ENCODE measurements at places on chromosomes 3 and 15.

GRCh38 chr15:46617507-46617906 is 982.7 kb downstream of the SQOR start:
- no peak for DNase-seq

- DNase-seq, result no peak
Observed at GRCh38 chr3:16359331-16359730, 94.3 kb downstream of the OXNAD1 start.

DNA sequence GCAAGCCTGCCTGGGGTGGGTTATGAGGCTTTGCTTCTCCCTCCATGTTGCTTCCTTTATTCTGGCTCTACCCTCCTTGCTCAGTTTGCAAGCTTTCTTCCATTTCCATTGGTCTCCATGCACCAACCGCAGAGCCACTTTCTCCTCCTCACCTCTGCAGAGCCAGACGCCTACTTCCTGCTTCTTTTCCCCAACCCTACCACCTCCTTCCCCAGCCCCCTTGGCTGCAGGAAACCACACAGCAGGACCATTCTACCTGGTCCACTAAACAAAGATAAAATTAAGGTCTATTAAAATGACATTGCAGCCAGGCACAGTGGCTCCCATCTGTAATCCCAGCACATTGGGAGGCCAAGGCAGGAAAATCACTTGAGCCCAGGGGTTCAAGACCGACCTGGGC is 10.0 kb upstream of the CAV3 start:
- DNase-seq, result no peak

- DNase-seq, result no peak
Observed at GRCh38 chr3:7075117-7075516, 214.2 kb downstream of the GRM7 start.

GRCh38 chr3:101940521-101941317 is 91.4 kb downstream of the NFKBIZ start:
- no peak for DNase-seq

DNA sequence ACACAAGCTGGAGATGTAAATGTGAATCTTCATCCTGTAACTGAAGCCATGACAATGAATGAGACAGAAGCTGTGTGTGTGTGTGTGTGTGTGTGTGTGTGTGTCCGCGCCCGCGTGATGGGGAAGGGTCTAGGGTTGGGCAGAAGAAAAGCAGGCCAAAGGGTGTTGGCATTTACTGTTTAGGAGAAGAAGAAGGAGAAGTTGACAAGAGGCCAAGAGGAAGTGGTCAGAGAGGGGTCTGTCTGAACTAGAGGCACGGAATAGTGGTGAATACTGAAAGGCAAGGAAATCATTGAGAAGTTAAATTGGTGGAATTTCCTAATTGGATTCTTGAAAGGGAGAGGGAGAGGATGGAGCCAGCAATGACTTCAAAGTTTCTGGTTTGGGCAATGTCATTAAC is 5.6 kb upstream of the NCEH1 start:
- DNase-seq, result no peak

- no peak for DNase-seq
Observed at GRCh38 chr3:131505421-131505820, 2.6 kb upstream of the MRPL3 start.

DNA sequence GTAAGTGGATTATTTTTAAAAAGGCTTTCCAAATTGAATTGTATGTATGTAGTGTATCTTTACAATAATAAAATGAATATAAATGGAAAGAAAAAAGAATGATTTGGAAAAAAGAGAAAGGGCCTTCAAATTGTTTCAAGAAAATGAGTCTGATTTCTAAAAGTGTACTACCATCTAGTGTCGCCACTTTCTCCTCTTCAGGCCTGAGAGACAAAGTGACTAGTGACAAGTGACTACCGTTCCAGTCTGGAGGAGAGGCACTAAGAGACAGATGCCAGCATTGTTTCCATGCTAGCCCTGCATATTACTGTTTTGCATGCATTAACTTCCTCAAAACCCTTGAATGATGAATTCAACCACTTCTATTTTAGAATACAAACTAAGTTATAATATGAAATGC is 39.3 kb downstream of the P3H2 start:
- no peak for DNase-seq

GRCh38 chr15:99963096-99963825 is 230.0 kb upstream of the LYSMD4 start:
- DNase-seq, result no peak

DNA sequence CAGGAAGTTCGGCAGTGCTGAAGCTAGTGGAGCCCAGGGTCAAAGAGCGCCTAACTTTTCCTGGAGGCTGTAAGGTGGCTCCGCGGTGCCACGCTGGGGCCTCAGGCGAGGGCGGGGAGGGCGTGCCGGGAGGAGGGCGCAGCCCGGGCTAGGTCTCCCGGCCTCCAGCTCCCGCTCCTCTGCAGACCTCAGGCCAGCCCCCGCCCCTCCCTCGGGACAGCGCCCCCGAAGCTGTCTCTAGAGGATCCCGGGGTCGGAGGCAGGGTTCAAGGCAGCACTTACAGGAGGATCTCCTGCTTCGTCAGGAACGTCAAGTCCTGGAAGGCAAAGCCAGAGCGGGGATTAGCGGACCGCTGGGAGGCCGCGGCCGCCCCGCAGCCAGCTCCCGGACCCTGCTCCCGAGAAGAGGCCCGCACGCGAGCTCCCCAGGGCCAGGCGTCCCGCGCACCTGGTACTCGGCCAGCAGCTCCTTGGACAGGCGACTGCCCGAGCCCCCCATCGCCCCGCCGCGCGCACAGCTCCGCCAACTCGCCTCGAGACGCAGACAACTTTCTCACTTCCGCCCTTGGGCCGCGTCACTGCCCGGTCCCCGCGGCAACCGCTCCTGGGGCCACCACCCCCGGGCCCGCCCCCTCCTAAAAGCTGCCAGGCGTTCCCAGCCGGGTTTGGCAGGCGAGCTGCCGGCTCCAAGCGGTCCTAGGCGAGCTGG is at the start of gene CIB1:
CIB1 (minus strand) TSS at position 555 of the 709 bp plus-strand sequence; CDS start at position 499, 56 bp downstream.
- peak; percentile 36 for DNase-seq

- no peak for DNase-seq
Observed at GRCh38 chr3:71873093-71873611, 88.2 kb upstream of the PROK2 start.

GRCh38 chr15:64017082-64017588 is 29.1 kb downstream of the DAPK2 start:
- no peak for DNase-seq

GRCh38 chr3:150515210-150515609 is 31.1 kb downstream of the SERP1 start:
- no peak for DNase-seq

DNA sequence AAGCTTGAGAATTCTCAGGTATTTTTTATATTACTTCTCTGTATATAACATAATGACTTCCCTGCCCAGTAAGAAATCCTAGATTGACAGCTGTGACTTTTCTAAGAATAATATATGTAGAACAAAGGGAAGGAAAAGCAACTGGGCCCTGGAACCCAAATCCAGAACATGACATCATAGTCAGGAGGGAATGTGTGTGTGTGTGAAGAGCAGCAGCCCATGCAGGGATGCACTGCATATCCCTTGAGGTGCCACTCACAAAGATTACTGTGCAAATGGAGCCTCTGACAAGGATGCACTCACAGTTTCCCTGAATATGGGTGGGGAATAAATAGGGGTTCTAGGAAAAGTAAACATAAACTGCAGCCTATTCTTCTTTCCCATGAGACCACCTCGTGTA is 279.5 kb downstream of the NEK10 start:
- DNase-seq, result no peak

GRCh38 chr15:97899981-97900380 is 60.5 kb upstream of the ARRDC4 start:
- DNase-seq, result no peak

DNA sequence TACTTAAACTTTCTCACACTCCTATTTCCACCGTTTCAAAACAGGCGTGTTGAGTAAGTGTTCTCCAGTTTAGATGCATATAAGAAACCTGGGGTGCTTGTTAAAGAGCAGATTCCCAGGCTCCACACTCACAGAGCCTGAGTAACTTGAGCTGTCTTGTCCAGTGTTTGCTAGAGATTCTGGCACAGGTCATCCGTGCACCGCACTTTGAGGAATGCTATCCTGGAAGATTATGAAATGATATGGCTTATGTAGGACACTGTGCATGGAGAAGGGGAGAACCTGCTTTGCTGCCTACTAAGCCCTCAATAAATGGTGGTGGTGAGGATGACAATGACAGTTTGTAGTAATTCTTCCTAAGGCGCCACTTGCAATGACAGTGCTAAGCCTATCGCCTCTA is 273.7 kb downstream of the PDZRN3 start:
- no peak for DNase-seq

- no peak for DNase-seq
Observed at GRCh38 chr3:47432673-47433072, 43.1 kb downstream of the SCAP start.

GRCh38 chr3:41296556-41296955 is 97.3 kb downstream of the CTNNB1 start:
- DNase-seq, result no peak

DNA sequence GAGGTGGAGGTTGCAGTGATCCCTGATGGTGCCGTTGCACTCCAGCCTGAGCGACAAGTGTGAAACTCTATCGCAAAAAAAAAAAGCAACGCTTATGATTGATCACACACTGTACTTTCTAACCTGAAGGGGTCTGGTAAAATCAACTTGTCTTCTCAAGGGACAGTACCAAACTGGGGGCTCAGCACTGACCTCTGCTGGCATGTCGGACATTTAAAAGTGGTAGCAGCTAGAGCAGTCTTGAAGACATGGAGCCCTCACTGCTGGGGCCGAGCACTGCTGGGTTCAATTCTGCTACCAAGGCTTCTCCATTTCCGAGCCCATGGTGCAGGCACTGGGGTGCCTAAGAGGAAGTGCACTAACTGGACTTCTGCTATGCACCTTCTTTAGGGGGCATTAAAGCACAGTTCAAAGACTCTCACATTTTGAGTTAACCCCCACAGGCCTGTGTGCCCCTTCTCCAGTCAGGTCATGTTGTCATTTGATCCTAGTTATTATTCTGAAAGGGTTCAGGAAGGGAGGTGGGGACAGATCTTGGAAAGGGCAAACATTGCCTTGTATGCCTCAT is 26.4 kb upstream of the LAMP3 start:
- peak; percentile 10 for DNase-seq

- no peak for DNase-seq
Observed at GRCh38 chr3:171465763-171466162, 5.6 kb upstream of the TNIK start.

DNA sequence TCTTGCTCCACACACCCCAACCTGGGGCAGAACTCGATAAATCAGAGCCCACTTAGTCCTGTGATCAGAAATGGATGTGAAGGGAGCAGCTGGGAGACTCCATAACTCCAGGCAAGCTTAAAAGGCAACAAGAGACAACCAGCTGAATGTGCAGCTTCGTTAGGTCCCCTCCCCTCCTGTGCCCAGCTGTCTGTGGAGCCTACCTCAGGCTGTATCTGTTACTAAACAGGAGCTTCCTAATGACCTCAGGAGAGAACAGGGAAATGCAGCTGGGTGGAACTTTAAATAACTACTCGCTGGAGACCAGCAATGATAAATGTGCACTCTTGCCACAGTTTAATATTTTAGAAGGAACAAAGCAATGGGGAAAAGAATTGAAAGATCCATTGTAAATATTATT is 25.9 kb downstream of the SLC9A9 start:
- no peak for DNase-seq

DNA sequence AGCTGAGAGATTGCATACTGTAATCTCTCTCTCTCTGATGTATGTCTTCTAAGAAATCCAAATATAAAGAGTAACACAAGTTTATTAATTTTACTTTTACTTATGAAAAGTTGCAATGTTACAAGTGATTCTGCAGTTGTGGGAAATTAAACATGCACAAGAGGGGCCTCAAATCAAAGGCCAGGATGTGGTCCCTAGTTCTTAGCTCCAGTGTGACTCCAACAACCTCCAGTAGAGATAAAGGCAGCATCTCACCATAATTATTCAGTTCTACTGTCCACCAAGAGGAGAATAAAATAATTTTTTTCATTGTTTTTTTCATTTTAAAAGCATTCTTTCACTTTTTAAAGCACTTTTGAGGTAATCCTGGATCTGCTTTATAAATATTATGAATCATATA is 223.3 kb downstream of the RAP2B start:
- DNase-seq, result no peak

DNA sequence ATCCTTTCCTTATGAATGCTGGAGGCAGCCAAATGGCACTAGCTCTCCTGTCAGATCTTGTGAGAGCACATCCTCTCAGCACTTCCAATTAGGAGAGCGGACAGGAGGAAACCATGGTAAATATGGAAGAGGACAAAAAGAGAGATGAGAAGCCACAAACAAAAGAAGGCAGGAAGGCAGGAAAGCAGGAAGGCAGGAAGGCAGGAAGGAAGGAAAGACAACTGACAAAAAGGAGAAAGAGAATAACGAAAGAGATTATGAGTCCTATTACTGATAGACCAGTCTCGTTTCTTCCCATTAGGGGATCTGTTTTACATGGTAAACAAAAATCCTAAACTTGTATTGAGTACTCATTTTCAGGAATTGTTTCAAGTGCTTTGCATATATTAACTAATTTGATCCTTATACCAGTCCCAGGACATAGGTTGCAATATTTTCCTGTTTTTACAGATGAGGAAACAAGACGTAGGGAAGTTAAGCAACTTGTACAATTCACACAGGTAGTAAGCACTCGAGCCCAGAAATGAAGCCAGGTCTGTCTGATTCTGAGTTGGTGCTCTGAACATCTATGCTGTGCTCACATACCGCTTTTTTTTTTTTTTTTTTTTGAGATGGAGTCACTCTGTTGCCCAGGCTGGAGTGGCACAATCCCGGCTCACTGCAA is 4.2 kb downstream of the BCL2A1 start:
- DNase-seq, result no peak

DNA sequence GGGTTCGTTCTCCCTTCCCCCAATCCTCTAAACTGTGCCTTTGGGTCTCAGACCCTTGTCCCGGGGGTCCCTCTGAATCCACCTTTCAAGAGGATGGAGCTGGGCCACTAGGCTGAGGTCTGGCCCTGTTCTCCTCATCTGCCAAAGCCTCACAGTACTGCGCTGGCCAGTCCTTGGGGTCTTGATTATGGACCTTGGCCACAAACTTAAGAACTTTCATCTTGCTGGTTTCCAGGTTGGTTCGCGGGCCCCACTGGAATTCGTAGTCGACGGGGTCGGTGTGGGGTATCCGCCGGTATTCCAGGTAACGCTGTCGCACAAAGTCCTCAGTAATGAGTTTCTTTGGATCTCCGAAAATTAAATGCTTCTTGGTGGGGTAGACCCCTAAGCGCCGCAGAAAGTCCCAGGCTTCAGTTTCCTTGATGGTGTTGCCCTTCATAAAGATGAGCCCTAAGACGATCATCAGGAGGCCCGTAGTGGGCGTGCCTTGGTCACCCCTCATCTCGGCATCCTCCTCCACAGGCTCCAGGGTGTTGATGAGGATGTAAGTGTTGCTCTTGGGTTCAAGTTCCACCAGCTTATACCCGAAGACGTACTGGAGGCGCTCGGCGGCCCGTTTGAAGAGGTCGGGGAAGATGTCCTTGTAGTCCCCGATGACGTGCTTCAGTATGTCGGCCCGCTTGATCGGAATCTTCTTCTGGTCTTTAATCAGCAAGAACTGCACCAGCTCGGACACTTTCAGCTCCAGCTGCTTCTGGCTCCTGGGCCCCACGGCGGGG is 727 bp downstream of the NSMCE3 start:
- DNase-seq, result peak; percentile 20

- DNase-seq, result no peak
Observed at GRCh38 chr15:29924750-29925149, 102.5 kb upstream of the TJP1 start.

- no peak for DNase-seq
Observed at GRCh38 chr15:27973886-27974285, 125.2 kb downstream of the OCA2 start.

GRCh38 chr3:71512544-71512943 is 71.0 kb downstream of the FOXP1 start:
- no peak for DNase-seq
